ENCODE measurements at places on chromosomes 5 and 9. TPM values are rescaled to one million over a fixed set of nuclear protein-coding genes. Genes with fewer than 3 reads are reported as not detected.

Gene SPINK6
- not detected for total RNA-seq

Gene TNFSF8
- total RNA-seq = 8.1 TPM

GRCh38 chr5:111143910-111144309, 51.8 kb downstream of the WDR36 start:
- DNase-seq = peak; percentile 35
- no peaks in the 10 kb centered on the region for H3K4me1 ChIP-seq
- no peak overlapping the region for H3K4me3 ChIP-seq
- no peak overlapping the region for H3K27ac ChIP-seq
- H3K36me3 ChIP-seq = no peaks in the 10 kb centered on the region
- H3K27me3 ChIP-seq = no peaks in the 10 kb centered on the region

GRCh38 chr5:126914801-126915436, 115.4 kb downstream of the MARCHF3 start:
- H3K4me1 ChIP-seq = no peaks in the 10 kb centered on the region
- DNase-seq = no peak
- H3K27ac ChIP-seq = no peak overlapping the region
- H3K4me3 ChIP-seq = no peak overlapping the region
- H3K27me3 ChIP-seq = no peaks in the 10 kb centered on the region

DNA sequence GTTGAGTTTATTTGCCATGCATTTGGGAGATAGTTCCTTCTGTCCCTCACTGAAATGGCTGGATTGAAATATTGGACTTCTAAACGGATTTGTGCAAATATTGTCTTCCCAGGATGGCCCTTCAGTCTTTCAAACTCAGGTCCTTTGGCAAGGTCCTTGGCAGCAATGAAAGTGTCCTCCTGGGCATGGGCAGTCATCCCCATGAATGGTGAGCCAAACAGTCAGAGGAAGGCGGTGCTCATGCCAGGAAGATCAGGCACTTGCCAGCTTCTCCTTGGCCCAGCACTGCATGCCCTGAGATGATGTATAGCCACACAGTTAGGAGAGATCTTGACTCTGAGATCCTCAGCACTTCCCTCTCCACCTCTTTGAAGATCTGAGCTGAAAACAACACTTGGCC, 221.4 kb upstream of the KLF4 start:
- H3K4me1 ChIP-seq = peaks cover 7% of the 10 kb centered on the region
- H3K36me3 ChIP-seq = no peaks in the 10 kb centered on the region
- no peaks in the 10 kb centered on the region for H3K27me3 ChIP-seq
- no peak for DNase-seq

DNA sequence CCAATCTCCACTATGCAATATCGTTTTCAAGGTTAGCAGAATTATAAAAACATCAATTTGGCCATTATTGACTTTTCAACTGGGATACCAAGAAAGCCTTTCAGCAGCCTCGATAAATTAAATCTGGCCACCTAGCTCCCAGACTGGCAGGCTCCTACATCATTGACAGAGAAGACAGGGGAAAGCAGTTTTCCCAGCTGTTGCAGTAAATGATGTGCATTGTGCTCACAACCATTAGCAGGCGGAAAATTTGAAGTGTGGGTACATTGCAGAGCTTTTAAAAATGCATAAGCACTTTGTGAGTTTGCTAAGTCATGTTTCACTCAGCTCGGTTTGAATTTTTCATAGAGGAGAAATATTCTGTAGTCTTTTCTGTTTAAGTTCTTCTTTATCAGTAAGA, 297.9 kb downstream of the KCTD16 start:
- peaks cover 9% of the 10 kb centered on the region for H3K4me1 ChIP-seq
- no peak for DNase-seq
- no peaks in the 10 kb centered on the region for H3K27me3 ChIP-seq
- H3K27ac ChIP-seq = no peak overlapping the region
- H3K4me3 ChIP-seq = no peak overlapping the region

- H3K27me3 ChIP-seq = no peaks in the 10 kb centered on the region
- H3K36me3 ChIP-seq = no peaks in the 10 kb centered on the region
- peaks cover 34% of the 10 kb centered on the region for H3K4me1 ChIP-seq
- DNase-seq = no peak
- H3K4me3 ChIP-seq = no peak overlapping the region
- no peak overlapping the region for H3K27ac ChIP-seq
Measured at GRCh38 chr9:129327552-129328328, 149.7 kb upstream of the IER5L start.

GRCh38 chr9:27377147-27377807, 80.3 kb upstream of the EQTN start:
- H3K36me3 ChIP-seq = no peaks in the 10 kb centered on the region
- peaks cover 2% of the 10 kb centered on the region for H3K4me1 ChIP-seq
- H3K27me3 ChIP-seq = no peaks in the 10 kb centered on the region
- H3K27ac ChIP-seq = no peak overlapping the region

Gene MLANA
- total RNA-seq = not detected

- H3K27me3 ChIP-seq = no peaks in the 10 kb centered on the region
- H3K27ac ChIP-seq = no peak overlapping the region
- H3K4me1 ChIP-seq = no peaks in the 10 kb centered on the region
- no peak overlapping the region for H3K4me3 ChIP-seq
- H3K36me3 ChIP-seq = no peaks in the 10 kb centered on the region
Measured at GRCh38 chr9:4382722-4383317, 83.0 kb upstream of the GLIS3 start.

DNA sequence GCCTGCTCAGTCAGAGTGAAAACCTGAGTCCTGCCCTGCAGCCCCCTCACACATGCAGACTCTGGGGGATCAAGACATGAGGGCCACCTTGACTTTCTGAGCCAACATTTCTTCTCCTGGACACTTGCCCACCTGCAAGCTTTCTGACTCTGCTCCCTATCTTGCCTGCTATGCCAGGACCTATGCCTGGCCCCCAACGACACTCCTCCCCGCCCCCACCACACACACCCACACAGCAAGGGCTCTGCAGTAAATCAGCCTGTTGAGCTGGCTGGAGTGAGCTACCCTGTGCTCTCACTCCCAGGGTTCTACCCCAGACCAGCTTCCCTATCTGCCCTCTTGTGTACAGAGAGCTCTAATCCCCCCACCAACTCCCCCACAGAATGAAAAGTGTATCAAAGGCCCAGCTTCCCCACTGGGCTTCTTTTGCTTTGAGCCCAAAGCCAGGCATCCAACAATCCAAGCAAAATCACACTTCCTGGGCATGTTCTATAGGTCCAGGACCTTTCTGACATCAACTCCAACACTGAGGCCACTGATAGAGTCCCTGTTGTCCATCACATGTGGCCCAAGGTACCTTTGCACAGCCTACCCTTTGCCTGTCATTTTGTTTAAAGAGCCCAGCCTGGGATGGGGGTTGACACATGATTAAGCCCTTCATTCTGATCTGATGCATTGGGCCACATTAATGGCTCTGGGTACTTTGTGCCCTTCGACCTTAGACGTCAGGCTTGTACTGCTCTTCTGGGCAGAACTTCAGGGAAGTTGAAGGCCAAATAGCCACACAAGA, 7.2 kb downstream of the PDLIM4 start:
- H3K4me3 ChIP-seq = no peak overlapping the region
- H3K27me3 ChIP-seq = no peaks in the 10 kb centered on the region
- DNase-seq = peak; percentile 5
- H3K36me3 ChIP-seq = no peaks in the 10 kb centered on the region
- H3K4me1 ChIP-seq = no peaks in the 10 kb centered on the region
- peak overlapping the region; percentile 85 for H3K27ac ChIP-seq

Gene ALAD
- 80.4 TPM for total RNA-seq

GRCh38 chr9:110241260-110241857, 14.9 kb downstream of the TXN start:
- no peak for DNase-seq
- H3K27ac ChIP-seq = no peak overlapping the region
- peaks cover 44% of the 10 kb centered on the region for H3K36me3 ChIP-seq

DNA sequence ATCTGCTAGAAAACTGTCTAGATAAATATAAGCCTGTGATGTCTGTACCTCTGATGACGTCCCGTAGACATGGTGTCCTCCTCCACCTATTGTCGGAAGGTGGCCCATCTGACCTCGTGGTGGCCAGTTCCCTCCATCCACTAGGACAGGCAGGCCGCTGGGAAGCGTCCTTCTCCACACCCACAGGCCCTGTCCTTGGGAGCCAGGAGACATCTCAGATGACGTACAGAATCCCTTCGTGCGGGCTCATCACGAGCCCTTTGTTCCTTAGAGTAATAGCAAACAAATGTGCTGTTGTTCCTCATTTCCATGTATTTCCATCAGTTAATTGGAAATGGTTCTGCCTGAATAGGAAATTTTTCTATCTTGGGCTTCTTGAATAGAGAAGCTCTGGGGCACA, 38.3 kb upstream of the TENT4A start:
- no peak for DNase-seq
- no peaks in the 10 kb centered on the region for H3K27me3 ChIP-seq
- no peaks in the 10 kb centered on the region for H3K36me3 ChIP-seq
- no peak overlapping the region for H3K27ac ChIP-seq
- H3K4me1 ChIP-seq = no peaks in the 10 kb centered on the region

Gene RAB3C
- 1.2 TPM for total RNA-seq

DNA sequence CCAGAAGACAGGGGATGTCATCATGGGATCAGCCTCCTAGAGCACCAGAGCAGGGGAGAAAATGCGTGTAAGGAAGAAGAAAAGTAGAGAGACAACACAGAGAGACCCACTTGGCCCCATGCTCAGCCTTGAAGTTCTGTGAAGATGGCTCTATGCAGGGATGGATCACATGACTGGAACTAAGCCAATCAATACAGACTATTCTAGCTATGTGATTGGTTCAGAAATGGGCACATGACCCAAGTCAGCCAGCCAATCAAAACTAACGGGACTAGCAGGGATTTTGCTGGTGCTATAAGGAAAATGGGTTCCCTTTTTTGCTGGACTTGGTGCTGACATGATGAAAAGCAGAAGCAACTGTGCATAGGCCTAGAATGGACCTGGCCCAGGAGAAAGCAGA, 173.0 kb upstream of the TBC1D2 start:
- DNase-seq = no peak
- H3K4me3 ChIP-seq = no peak overlapping the region
- no peaks in the 10 kb centered on the region for H3K36me3 ChIP-seq
- H3K4me1 ChIP-seq = no peaks in the 10 kb centered on the region
- no peaks in the 10 kb centered on the region for H3K27me3 ChIP-seq
- no peak overlapping the region for H3K27ac ChIP-seq

Gene NSUN2
- total RNA-seq = 73.5 TPM

- H3K27ac ChIP-seq = no peak overlapping the region
- no peak for DNase-seq
- no peaks in the 10 kb centered on the region for H3K27me3 ChIP-seq
- H3K36me3 ChIP-seq = no peaks in the 10 kb centered on the region
- H3K4me1 ChIP-seq = no peaks in the 10 kb centered on the region
- H3K4me3 ChIP-seq = no peak overlapping the region
Measured at GRCh38 chr9:18849890-18850677, 182.9 kb downstream of the SAXO1 start.

DNA sequence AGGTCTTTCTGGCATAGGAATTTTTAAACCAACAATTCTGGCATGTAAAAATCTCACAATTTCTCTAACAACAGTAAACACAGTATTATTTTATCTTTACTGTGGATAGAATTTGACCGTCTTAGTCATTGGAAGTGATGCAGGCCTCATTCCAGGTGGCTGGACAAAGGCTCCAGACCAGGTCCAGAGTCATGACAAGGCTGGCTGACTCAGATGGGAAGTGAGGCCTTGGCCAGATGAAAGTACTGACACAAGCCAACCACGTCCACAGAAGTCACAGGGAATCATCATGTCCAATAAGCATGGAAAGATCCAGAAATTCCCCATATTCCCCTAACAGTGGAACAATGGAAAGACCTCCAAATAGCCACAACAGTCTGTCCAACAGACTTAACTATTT, 12.4 kb downstream of the SPOCK1 start:
- H3K27ac ChIP-seq = peak overlapping the region; percentile 19
- H3K36me3 ChIP-seq = no peaks in the 10 kb centered on the region
- H3K4me3 ChIP-seq = no peak overlapping the region
- no peaks in the 10 kb centered on the region for H3K27me3 ChIP-seq

DNA sequence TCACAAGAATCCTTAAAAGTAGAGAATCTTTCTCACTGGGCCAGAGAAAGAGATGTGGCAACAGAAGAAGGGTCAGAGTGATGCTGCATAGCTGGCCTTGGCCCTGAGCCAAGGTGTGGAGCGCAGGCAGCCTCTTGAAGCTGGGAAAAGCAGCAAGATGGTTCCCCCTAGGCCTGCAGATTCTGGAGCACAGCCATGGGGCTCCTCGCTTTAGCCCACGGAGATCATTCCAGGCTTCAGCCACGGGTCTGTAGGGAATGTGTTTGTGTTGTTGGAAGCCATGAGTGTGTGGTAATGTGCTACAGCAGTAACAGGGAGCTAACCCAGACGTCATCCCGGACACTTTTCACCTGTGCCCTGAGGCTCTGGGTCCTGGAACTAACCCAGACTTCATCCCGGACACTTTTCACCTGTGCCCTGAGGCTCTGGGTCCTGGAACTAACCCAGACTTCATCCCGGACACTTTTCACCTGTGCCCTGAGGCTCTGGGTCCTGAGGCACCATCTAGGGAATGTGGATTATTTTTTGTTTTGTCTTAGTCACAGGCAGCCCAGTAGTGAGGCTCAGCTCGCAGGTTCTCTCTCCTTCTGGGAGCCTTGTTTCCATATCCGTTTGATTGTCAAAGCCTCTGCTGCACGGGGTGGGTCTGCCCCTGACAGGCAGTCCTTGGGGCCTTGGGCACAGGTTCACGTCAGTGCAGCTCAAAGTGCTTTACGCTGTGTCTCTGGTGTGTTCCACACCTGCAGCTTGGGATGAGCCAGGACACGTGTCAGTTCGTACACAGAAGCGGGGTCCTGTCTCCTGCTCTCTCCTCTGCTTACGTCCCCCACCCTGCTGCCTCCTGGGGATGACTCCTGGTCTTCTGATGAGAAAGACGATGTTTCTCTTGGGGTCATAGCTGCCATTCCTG, 56.3 kb upstream of the EXOC3 start:
- H3K27me3 ChIP-seq = no peaks in the 10 kb centered on the region
- no peak for DNase-seq
- no peaks in the 10 kb centered on the region for H3K36me3 ChIP-seq
- no peak overlapping the region for H3K27ac ChIP-seq
- H3K4me1 ChIP-seq = no peaks in the 10 kb centered on the region

DNA sequence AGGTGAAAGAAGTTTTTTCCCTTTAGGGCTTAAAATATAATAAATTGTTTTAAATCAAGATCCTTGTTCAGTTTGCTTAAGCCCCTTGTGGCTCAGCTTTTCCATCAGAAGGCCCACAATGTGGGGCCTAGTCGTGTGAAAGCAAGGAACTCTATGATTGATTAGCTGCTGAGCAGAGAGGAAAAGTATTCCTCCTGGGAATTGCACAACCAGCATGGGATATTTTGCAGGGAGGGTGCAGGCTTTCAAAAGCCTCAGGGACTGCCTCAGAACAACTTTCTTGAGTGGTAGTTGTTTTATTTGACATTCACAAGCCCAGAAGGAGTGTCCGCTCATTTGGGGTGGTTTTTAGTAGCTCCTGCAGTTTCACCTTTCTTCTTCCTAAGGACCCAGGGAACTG, 19.8 kb downstream of the TTC23L start:
- H3K36me3 ChIP-seq = no peaks in the 10 kb centered on the region
- DNase-seq = no peak
- H3K4me1 ChIP-seq = no peaks in the 10 kb centered on the region
- no peak overlapping the region for H3K4me3 ChIP-seq

- no peak for DNase-seq
- H3K27ac ChIP-seq = no peak overlapping the region
- H3K36me3 ChIP-seq = no peaks in the 10 kb centered on the region
- no peaks in the 10 kb centered on the region for H3K27me3 ChIP-seq
Measured at GRCh38 chr5:157451806-157452205, 8.2 kb upstream of the NIPAL4 start.

Gene HAUS6
- 12.1 TPM for total RNA-seq

All from tibial nerve (tissue), 4 donors.